Erythroblast (primary cell): ENCODE measurements at places on chromosomes 3 and 15.

GRCh38 chr3:124303305-124303910, 311.5 kb upstream of the ROPN1 start:
- DNase-seq = no peak

DNA sequence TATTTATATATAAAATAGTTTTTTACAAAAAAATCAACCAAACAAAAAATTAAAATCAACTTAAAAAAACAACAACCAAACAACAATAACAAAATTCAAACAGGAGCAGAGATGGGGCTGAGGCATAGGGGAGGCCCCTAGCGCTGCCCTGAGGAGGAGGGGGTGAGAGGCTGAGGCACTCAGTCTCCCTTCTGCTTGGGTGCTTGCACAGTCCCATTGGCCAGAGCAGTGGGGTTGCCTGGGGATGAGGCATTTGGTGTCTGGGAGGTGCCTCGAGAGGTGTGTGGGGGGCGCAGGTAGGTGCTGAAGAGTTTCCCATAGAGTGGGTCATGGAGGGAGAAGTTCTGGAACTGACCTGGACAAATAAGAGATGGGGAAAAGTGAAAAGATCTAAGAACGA, 8.0 kb downstream of the LPCAT4 start:
- DNase-seq = no peak

DNA sequence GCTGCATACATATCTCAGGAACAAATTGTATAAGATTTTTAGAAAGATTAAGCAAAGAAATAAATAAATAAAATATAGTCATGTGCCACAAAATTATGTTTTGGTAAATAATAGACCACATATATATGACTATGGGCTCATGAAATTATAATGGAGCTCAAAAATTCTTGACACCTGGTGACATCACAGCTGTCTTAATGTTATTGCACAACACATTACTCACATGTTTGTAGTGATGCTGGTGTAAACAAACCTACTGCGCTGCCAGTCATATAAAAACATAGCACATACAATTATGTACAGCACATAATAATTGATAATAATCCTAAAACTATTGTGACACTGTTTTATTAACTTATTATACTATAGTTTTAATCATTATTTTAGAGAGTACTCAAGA, 1159.1 kb downstream of the SI start:
- DNase-seq = no peak

GRCh38 chr3:171876680-171877147, 33.6 kb downstream of the TMEM212 start:
- DNase-seq = no peak

GRCh38 chr3:47976135-47976732, 40.0 kb downstream of the MAP4 start:
- no peak for DNase-seq
